ENCODE measurements at places on chromosomes 7 and 10.
A peak's percentile ranks its signal among the peaks of the same experiment; 100 is the strongest.

GRCh38 chr10:73653701-73654100, 2.1 kb downstream of the SYNPO2L start:
- DNase-seq, result peak; percentile 26

DNA sequence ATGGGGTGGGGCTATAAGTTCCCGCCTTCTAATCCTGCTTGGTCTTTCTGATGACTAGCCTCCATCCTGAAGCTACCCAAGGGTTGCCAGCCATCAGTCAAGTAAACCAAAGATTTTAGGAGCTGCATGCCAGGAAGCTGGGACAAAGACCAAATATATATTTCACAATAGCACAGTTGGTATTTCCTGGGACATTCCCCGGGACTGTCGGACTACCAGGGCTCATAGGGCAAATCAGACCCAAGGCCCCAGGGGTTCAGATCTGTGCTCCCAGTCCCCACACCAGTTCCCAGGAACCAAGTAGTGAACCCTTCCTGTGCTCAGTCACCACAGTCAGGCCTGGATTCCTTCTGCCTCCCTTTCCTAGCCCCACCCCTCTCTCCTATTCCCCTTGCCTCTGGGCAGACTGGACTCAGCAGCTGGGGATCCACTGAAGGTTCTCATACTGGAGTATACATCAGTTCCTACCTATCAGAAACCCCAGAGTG, 5.7 kb upstream of the CXCL12 start:
- no peak for DNase-seq

- DNase-seq, result no peak
Observed at GRCh38 chr7:158187694-158187994, 400.0 kb downstream of the PTPRN2 start.

DNA sequence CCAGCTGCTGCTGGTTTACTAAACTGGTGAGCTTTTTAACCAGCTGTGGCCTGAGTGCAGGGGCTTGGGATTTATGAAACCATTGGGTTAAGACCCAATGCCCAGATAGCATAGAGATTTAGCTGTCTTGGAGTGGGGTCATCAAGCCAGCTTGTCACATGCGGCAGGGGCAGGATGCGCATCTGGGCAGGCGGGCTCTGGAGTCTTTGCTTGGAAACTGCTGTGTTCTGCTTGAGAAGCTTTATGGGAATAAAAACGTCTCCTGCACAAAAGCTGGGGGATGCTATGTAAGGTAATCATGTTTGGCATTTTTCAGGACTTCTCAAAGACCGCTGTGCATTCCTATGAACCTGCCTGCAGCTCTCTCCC, 136.3 kb downstream of the MAPK8 start:
- no peak for DNase-seq

- no peak for DNase-seq
Observed at GRCh38 chr7:150716939-150717338, 526 bp downstream of the GIMAP1 start.

- peak; percentile 71 for DNase-seq
Observed at GRCh38 chr7:34087892-34088891, 182.9 kb downstream of the BMPER start.

DNA sequence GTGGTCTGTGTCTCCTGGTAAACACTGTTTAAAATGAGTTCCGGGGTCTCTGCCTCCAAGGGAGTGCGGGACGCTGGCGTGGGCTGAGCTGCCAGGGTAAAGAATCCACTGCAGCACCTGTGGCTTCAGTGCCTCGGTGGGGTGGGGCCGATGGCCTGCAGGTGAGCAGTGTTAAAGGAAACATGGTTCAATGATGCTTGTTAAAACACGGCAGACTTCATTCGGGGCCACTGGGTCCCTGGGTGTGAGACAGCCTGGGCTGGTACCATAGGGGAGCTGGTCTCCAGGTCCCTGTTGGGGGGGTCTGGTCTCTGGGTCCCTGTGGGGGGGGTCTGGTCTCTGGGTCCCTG, 24.9 kb upstream of the KNDC1 start:
- DNase-seq, result no peak

DNA sequence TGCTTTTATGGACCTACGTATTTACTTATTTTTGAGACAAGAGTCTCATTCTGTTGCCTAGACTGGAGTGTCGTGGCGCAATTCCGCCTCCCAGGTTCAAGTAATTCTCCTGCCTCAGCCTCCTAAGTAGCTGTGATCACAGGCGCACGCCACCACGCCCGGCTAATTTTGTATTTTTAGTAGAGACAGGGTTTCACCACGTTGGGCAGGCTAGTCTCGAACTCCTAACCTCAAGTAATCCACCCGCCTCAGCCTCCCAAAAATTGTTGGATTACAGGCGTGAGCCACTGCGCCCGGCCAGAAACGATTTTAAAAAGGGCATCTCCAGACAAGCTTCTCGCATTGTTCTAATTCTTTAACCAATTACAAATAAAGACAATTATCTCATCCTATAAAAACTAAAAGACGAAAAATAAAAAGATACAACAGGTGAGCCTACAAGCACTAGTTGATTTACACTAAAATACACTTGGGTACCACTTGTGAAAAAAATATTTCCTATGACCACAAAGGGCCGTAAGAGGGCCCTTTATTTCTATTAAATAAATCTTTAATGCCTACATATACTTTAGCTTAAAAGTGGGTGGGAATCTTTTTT, 2.4 kb downstream of the TRA2A start:
- DNase-seq, result no peak

GRCh38 chr7:17302575-17303142, 4.2 kb downstream of the AHR start:
- peak; percentile 43 for DNase-seq

DNA sequence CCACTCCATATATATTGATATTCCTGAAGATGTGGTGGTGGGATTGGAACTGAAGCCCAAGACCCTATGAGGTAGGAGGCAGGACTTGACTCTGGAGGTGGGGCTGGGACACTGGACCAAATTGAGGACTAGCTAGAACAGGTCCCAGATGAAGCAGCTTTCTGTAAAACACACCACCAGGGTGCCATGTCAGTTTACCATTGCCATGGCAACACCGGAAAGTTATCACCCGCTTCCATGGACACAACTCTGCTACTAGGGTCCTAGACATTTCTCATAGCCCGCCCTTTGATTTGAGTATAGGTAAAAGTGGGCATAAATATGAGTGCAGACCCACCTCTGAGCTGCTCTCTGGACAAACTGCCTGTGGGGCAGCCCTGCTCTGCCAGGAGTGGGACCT, 490.5 kb upstream of the PFKP start:
- DNase-seq, result no peak

GRCh38 chr10:19946245-19946644, 130.0 kb downstream of the PLXDC2 start:
- no peak for DNase-seq

DNA sequence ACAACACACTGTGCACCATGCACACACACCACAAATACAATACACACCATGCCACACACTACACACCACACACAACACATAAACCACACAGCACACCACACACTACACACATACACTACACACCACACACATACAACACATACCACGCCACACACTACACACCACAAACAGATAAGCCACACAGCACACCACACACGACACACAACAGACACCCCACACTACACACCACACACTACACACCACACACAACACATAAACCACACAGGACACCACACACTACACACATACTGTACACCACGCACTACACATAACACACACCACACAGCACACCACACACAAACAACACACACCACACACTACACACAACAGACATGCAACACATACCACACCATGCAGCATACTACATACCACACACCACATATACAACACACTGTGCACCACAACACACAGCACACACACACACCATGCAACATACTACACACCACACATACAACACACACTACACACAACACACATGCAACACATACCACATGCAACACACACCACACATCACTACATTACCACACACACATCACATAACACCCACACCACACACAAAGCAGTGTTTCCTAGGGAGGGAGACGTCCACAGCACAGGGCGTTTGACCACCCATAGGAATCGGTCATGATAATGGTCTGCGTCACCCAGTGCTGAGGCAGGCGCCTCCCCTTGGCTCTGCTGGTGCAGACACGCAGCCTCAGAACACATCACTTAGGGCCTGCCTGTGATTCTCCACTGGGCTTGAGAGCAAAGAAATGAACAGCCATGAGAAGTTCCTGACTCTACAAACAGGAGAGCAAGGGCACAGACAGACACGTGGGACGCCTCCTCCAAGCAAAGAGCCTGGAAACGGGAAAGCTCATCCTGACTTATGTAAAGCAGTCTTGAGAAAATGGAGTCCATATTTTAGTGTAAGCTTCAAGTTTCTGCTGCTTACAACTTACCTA, 458.3 kb downstream of the PTPRN2 start:
- DNase-seq, result no peak

GRCh38 chr10:57946833-57947232, 320.9 kb downstream of the IPMK start:
- no peak for DNase-seq

GRCh38 chr10:28663576-28664368, 13.5 kb upstream of the BAMBI start:
- peak; percentile 82 for DNase-seq

DNA sequence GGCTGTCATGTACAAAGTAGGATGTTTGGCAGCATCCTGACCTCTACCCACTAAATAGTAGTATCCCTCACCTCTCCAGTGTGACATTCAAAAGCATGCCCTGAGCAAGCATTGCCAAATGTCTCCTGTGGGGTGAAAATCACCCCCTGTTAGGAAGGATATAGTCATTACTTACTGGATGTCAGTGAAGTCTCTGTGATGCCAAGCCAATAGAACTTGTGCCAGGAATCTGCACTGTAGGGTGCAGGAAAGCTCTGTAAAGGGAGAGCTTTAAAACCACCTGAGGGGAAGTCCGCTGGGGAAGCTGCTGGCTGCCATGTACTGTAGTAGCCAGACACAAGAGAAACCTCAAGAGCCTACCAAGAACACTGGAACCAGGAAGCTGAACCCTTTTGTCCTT, 170.7 kb upstream of the DKK1 start:
- no peak for DNase-seq

GRCh38 chr10:79197558-79197957, 128.8 kb downstream of the ZMIZ1 start:
- no peak for DNase-seq

All from kidney tubule cell (primary cell).